C1 segment of cervical spinal cord (tissue), 14 donors: ENCODE measurements at places on chromosomes 7 and 10.

GRCh38 chr7:129569326-129569725, 42.2 kb upstream of the NRF1 start:
- no peak for DNase-seq

DNA sequence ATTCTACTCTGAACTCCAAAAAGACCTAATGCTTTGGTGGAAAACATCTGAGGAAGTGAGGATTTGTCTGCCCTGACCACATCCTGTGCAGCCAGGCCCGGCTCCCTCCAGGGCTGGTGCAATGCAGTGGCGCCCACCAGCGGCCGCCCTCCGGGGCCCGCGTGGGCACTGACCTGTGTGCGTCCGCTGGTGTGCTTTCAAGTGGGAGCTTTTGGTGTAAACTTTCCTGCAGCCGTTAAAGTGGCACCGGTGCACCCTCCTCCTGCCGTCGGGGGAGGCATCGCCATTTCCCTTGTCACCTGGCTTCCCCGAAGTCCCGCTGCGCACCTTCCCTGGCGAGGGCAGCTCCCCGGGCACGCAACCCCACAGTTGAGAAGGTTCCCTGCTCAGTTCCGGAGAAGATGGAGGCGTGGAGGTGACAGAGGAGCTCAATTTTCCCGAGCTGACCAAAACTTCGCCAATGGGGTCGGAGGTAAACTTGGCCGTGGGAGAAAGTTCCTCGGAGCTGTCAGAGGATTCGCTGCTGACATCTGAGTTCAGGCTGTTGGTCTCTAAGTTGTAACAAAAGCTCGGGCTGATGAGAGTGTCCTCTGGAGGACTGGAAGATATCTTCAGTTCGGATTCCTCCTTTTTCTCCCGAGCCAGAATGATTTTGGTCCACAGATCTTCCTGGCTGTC, 3.4 kb downstream of the KLF6 start:
- peak; percentile 52 for DNase-seq

DNA sequence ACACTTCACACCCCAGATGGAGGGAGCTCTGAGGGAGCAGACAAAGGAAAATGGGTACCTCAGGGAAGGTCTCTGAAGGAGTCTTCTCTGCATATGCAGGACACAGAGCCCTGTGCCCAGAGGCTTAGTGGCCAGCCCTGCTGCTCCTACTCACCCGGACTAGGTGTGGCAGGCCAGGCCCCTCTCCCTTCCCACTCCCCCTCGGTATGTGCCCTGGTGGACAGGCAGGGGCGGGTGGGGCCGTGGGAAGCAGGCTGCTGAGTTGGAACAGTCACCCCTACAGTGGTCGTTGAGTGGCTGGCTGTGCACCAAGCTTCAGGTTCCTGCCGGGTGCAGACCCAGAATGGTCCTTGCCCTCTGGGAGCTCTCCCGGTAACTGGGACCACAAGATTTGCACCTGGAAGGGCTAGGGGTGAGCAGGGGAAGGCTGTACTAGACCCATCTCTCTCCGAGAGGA, 68.6 kb downstream of the ZMIZ1 start:
- DNase-seq = no peak

DNA sequence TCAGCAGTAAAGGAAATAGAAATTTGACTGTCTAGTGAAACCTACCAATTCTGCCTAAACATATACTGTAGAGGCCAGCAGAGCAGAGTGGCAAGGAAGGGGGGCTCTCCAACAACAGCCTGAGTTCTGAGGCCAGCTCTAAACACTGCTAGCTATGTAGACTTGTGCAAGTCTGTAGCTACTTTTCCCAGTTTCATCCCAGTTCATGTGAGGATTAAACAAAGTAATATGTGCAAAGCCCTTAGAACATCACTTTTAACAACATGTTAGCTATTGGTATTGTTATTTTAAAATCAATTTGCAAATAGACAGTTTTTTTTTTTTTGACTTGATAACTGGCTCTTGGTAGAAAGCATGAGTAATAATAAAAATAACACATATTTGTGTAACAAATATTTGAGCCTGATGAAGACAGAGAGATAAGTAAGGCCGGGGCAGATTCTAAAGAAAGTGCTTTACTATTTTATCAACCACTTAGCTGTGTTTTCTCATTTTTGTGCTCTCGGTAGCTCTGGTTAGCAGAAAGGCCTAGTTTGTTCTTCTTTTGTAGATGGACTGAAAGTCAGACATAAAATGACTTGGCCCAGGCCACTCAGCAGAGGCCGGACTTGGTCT, 9.3 kb downstream of the CHST12 start:
- no peak for DNase-seq

DNA sequence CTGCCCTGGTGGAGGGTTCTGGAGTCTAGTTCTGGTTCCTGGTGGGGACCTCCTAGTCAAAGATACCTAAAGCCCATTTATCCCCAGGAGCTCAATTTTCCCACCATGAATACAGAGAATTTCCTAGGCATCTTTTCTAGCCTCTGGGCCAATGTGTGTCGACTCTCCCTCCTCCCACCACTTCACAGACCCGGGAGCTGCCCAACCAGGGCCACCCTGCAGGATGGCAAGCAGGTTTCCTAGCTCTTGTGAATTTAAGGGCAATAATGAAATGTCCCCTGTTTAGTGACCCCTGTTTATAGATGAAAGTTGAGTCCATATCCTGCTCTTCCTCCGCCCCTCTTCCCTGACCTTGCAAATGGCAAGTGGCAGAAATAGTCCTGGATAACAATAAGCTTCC, 9.4 kb downstream of the DLX5 start:
- DNase-seq = no peak

GRCh38 chr10:75613685-75614504, 182.5 kb downstream of the LRMDA start:
- no peak for DNase-seq

- no peak for DNase-seq
These were observed 83.8 kb upstream of the GRB10 start for GRCh38 chr7:50866343-50867033.

- DNase-seq = no peak
These were observed 52.5 kb upstream of the MPP7 start for GRCh38 chr10:28355376-28355775.

DNA sequence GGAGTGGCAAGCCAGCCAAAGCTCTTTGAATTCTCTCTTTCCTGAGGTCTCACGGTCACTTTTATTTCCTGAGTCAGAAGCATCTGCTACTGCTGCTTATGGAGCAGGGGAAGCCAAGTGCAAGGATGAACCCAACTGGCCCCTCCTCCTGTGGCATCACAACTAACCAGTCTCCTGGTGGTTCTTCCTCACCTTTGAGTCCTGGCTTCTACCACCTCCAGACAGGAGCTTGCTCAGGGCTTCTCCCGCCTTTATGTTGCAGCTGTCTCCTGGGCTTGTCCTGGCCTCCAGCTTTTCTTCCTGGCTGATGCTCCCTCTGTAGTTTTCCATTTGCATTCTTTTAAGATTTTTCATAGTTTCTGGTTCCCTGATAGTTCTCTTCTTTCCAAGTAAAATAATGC, 349.7 kb upstream of the NRP1 start:
- DNase-seq = no peak

DNA sequence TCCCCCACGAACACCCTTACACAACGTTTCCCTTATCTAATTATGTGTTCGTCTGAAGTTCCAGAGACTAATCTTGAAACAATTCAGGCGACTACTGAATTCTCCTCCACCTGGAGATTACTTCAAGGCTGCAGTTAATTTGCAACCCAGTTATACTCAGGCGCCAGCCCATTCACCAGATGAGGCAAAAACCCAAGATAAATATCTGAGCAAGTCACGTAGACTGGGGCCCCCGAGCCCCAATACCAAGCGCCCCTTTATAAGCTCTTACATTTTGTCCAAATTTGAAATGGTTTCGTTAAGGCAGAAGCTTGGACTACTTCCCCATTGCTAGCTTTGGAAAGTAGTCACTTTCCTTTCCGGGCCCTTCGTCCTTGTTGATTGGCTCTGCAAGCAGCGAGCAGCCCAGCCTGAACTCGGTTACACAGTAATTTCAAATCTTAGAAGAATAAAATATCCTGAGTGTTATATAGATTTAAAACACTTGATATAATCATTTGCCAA, 1.2 kb downstream of the TPK1 start:
- no peak for DNase-seq

- no peak for DNase-seq
These were observed 140.1 kb downstream of the ITGA8 start for GRCh38 chr10:15579605-15580004.

DNA sequence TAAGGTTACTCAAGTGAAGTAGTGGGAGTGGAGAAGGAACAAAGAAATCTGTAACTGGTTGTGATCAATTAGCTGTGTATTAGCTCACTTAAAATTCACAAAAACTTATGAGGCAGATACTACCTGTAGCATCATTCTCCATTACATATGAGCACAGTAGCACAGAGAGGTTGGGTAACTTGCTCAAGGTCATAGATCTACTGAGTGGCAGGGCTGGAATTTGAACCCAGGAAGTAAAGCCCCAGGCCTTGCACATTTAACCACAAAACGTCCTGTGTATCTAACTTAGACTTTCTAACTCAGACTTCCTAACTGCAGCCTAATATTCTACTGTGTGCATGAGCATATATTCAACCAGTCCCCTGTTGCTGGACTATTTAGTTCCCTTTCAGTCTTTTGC, 5.6 kb upstream of the SLF2 start:
- no peak for DNase-seq

DNA sequence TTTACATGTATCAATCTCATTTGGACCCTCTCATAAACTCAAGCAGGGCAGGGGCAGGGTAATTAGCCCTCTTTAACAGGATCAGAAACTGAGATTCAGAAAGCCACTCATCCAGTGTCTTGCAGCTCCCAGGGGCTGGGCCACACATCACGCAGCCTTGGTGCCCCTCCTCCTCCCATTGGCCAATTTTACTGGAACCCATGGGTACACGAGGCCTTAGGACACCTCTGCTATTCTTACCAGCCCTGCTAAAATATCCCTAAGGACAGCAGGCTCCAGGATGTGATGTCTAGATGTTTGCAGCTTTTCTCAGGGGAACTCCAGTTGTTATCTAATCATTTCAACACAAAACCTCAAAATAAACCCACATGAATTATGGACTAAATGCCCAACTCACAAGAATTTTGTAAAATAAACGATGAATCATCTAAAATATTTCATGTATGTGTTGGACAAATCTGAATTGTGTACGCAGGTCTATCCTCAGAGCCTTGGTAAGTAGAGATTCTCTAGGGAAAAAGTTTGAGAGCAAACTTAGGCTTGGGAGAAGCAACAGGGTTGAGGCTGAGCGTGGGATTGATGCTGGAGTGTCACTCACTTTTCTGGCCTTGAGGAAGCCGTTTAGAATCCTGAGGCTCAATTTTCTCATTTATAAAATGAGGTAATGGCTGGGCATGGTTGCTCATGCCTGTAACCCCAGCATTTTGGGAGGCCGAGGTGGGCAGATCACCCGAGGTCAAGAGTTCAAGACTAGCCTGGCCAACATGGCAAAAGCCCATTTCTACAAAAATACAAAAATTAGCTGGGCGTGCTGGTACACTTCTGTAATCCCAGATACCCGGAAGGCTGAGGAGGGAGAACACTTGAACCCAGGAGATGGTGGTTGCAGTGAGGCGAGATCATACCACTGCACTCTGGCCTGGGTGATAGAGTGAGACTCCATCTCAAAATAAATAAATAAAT, 69.7 kb upstream of the TNS3 start:
- DNase-seq = no peak

DNA sequence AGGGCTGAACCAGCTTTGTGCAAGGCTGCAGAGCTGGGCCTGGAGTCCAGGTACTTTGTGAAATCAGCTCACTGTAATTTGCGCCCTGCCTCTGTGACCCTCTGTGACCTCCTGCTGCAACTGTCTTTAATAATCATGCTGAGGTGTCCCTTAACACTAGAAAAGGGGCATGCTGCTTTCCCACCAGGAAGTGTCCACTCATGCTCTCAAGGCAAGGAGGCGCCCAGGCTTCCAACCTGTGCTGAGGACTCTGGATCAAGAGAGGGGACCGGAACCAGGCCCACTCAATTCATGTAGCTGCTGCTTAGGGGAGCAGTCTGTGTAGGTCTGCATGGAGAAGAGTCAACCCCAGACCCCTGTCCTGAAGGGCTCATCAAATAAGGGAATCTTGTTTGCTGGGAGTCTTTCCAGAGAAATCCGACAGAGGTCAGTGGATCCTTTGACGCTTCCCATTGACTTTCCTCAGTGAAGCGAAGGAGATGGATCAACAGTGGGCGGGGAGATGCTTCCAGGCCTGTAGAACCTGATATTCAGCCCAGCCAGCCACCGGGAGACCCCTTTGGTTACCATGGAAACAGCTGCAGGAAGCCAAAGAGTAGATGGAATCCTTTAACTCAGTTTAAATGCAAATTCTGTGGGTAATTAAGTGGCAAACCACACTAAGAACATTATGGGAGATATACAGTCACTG, 945.9 kb downstream of the GRID1 start:
- DNase-seq = no peak
